ENCODE measurements at places on chromosomes 1 and 21.
A peak's percentile ranks its signal among the peaks of the same experiment; 100 is the strongest.

DNA sequence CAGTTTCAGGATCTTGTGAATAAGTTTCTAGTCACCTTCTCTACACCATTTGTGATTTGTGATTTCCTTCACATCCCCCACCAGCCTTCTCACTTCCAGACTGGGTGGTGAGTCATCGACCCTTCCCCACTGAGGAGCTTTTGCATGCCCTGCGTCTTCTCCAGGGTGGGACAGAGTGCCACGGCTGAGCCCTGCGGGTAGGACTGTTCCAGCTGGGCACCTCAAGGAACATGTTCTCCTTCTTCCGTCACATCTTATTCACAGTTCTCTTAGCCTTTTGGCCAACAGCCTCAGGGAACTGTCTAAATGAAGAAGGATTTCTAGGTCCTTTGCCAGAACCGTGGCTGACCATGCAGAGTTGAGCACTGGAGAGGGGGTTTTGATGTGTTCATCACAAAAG is 116.5 kb downstream of the TMEM53 start:
- no peak for DNase-seq

DNA sequence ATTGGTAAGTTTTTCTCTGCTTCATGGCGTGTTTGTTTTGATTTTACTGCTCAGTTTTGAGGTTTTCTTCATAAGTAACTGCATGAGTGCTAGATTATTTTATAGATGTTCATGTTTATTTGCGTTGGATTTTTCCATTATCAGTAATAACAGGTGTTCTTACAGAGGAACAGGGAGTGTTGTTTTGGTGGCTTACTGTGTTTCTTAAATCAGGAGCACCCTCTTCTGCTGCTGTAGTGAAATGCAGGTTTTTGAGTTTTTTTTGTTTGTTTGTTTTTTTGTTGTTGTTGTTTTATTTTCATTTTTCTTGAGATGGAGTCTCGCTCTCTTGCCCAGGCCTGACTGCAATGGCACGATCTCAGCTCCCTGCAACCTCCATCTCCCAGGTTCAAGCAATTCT is 32.6 kb downstream of the CTBS start:
- DNase-seq: no peak

- no peak for DNase-seq
These were observed 189.5 kb downstream of the SLC44A5 start for GRCh38 chr1:75421371-75421770.

DNA sequence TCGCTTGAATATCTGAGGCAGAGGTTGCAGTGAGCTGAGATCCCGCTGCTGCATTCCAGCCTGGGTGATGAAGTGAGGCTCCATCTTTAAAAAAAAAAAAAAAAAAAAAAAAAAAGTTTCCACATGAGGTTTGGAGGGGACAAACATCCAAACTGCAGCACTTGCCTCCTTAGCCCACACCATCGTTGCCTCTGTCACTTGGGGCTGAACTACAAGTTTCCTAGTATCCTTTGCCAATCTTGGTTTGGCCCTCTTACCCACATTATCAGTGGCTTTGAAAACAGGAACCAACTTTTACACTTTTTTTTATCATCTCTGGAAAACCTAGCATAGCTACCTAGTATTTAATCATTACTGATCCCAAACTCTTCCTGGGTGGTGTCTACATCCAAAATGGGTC is 59.2 kb downstream of the CLSTN1 start:
- no peak for DNase-seq

DNA sequence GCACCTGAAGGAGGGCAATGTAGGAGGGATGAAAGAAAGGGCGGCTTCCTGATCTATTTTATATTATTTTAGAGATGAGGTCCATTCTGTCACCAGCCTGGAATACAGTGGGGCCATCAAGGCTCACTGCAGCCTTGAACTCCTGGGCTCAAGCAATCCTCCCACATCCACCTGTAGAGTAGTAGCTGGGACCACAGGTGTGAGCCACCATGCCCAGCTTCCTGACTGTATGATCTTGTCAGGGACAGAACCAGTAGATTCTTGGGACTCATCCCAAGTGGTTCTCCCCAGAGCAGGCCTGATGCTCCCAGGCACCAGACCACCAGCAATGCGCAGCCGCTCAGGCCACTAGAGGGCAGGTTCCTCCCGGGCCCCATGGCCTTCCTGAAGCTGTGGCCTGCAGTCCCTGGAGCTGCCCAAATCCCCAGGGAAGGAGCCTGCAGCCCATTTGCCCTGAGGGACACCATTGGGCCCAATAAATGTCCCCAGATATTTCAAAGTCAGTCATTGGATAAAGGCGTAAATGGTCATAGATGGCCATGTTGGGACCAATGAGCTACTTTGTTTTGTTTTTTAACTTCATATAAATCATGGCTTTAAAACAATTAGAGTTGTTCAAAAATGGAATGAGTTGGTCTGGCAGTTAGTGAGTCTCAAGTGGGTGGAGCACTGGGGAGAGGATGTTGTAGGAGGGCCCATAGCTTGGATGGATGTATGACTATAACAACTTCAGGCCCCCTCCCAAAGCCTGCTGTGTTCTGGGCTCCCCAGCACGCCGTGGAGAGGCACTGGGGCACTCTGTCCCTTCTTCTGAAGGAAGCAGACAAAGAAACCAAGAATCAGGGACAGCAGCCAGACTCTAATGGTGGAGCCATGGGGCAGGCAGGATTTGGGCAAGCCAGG is 44.7 kb upstream of the GOLT1A start:
- peak; percentile 16 for DNase-seq

All from activated naive CD4-positive, alpha-beta T cell treated with anti-CD3 and anti-CD28 coated beads, Interleukin-2, amount 50 U/mL, for 16 hours (primary cell).